ENCODE measurements at places on chromosomes 1 and 21.

GRCh38 chr1:46131712-46132528 lies 509 bp downstream of the PIK3R3 start:
- DNase-seq, result no peak

DNA sequence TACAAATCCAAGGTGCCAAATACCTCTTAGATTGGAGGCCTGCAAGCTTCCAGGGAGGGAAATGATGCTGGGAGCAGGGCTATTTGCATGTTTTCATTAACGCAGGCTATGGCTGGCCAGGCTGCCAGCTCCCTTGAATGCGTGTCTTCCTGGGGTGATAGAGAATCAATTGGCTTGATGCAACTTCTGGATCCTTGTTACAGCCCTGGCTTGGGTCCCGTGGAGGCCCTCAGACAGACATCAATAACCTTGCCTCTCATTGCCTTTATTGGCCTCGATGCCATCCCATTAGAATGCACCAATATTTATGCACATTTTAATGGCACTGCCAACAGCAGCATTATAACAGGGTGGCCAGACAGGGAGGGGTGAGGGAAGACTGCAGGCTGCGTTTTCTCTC lies 54.0 kb downstream of the TNR start:
- DNase-seq, result no peak

DNA sequence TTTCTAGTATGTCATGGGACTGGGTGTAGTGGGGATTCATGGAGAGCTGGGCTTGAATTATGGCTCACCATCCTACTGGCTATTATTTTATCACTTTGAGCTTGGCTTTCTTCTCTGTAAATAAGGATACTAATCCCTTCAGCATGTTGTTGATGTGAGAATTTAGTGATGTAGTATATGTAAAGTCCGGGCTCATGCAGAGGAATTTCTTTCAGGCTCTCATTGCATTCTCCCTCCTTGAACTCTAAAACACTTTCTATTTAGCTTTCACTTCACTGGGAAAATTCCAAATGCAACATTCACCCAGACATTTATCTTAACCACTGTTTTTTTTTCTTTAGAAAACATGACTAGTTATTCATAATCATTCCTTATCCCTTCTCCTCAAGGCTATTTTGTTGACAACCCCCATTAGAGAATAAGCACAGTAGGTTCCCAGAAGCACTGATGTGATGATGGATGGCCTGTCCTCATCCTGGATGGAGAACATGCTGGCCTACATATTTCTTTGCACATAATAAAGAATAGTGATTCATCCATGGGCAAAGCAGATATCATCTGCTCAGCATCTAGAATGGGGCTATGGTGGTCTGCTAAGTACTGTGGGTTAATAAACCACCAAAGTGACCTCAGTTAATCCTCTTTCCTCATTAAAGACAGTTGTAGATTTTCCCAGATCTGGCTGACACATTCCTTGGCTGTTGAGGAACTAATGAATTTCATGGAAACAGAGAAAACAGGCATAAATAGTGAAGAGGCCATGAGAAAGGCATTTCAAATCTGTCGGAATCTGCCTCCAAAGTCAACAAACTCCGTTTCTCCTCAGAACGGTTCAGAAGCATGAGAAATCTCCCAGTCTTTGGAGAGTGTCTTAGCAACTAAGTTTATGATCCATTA lies 68.0 kb upstream of the CYP2J2 start:
- no peak for DNase-seq

DNA sequence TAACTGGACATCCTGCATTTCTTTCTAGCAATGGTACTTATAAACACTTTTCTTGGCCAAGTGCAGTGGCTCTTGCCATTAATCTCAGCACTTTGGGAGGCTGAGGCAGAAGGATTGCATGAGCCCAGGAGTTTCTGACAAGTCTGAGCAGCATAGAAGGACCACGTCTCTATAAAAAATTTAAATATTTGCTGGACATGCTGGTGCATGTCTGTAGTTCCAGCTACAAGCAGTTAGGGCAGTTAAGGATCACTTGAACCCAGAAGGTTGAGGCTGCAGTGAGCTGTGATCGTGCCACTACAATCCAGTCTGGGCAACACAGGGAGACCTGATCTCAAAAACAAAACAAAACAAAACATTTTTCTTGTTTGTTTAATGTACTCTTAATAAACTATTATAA lies 434.0 kb downstream of the PLA2G4A start:
- DNase-seq, result no peak

DNA sequence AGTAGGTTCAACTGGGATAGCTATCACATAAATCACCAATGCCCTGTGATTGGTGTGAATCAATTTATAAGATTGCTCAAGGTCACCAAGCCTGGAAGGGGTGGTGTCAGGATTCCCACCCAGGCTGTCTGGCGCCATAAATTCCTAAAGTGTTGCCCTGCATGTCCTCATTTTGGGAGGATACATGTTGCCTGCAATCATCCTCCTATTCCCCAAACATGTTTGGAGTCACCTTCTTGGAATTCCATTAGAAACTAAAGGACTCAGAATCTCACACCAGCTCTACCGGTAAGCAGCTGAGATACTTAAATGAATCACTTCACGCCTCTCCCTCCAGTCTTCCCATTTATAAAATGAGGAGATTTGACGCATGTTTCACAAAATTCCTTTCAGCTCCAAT lies 54.1 kb upstream of the SLC45A1 start:
- DNase-seq, result no peak

DNA sequence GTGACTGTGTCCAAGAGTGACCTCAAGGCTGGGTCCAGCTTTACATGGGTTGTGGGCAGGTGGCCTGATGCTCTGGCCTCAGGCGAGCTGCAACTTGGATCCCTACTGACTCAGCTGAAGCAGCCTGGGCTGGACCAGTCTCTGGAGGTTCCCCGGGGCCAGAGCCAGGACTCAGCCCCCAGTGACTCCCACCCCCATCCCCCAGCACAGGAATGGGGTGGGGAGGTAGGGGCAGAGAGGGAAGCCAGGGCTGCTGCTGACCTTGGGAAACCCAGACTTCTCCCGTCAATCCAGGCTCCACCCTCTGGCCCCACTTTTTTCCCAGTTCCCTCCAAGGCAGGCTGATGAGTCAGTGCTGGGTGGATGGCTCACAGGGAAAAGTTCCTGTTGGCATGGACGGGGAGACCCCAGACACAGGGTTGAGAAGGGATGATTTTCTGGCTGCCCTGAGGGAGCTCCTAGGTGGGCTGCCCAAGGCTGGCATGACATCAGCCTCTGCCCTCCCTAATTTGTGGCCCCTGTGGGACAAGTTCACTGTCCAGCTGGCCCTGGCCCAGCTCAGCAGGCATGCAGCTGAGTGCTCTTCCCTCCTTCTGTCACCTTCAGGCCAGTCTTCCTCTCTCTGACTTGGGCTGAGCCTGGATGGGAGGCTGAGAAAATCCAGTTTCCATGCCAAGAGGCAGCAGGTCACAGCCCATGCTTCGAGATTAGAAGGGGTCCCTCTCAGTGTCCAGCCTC lies 2.2 kb downstream of the ZC3H12A start:
- peak; percentile 13 for DNase-seq

- peak; percentile 97 for DNase-seq
Measured at GRCh38 chr1:28668191-28668955, at the start of gene GMEB1. Gene GMEB1, plus strand, starts transcription at chr1:28668784. Its CDS starts 14,829 bp downstream, at chr1:28683613.

GRCh38 chr1:89887270-89887669 lies 66.4 kb downstream of the LRRC8D start:
- DNase-seq, result no peak

DNA sequence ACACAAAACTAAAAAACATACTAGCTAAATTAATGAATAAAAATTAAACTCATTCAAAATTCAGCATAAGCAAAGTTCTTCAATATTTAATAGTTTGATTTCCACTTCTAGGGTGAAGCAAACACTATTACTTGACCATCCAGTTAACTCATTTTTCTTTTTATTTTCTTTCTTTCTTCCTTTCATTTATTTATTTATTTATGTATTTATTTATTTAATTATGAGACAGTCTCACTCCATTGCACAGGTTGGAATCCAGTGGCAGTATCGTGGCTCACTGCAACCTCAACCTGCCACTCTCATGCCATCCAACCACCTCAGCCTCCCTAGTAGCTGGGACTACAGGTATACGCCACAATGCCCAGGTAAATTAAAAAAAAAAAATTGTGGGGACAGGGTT lies 2069.5 kb downstream of the NCAM2 start:
- DNase-seq, result no peak

GRCh38 chr1:53603431-53603830 lies 135.5 kb downstream of the GLIS1 start:
- DNase-seq, result no peak

GRCh38 chr1:91877574-91878208 lies 8.3 kb downstream of the TGFBR3 start:
- DNase-seq, result peak; percentile 53

DNA sequence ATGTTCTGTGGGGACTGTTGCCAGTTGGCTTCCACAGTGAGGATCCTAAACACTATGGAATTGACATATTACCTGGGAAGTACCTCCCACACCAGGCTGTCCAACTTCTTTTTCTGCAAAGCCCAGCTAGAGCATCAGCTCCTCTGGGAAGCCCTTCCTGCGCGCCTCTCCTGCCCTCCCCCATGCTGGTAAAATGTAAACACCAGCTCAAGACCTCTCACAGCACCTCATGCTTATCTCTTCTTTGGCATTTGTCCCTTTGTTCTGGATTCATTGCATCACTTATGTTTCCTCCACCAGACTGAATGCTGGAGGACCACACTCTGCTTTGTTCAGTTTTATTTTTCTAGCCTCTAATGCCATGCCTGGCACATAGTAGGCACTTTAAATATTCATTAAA lies 172.1 kb downstream of the HHAT start:
- no peak for DNase-seq

DNA sequence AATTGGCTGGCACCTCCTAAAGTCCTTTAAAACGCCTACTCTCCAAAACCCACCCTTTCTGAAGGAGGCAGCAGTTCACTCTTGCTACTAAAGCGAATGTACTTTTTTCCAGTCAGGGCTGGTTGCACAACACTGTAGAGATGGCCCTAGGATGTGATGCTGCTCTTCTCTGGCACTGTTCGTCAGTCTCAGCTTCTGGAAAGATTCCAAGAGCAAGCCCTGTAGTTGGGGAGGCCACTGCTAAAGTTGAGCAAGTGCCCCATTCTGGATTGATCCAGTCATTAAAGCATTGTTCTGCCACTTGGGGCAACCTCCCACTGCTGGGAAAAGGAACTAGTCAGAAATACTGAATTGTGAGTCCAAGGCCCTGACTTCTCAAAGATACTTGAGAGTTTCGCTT lies 28.5 kb upstream of the KCNQ4 start:
- no peak for DNase-seq

DNA sequence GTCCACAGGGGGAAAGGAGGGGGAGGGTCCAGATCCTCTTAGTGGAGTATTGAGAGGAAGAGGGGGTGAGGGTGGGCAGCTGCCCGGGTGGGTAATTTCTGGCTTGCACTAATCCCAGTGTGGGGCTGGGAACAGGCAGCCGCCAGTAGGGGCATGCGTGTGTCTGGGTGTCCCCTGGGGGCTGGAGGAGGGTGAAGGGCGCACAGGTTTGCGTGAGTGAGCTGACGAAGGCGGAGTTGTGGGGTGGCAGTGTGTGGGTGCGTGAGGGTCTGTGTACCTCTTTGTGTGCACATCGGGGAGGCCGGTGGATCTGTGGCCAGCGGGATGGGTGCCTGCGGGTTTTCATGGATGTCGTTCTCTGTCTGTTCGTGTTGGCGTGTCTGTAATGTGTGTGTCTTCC lies 97.3 kb downstream of the PAX7 start:
- DNase-seq, result no peak

- no peak for DNase-seq
Measured at GRCh38 chr1:88463401-88463985, 220.6 kb upstream of the PKN2 start.

DNA sequence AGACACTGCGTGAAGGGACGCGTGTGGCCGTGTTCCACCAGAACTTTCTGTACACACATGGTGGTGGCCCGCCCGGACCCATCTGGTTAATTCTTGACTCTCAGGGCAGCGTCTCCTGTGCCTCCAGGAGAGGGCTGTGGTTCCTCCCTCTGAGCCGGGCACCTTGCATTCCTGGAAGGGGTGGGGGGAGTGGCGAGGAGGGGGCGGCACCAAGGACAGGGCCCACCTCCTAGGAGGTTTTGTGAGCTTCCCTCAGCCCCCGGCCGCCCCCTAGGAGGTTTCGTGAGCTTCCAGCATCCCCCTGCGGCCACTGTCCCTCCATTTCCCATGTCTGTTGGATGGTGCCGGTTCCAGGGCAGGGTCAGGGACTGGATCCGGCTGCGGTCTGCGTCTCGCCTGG lies 28.9 kb downstream of the FAAP20 start:
- no peak for DNase-seq

DNA sequence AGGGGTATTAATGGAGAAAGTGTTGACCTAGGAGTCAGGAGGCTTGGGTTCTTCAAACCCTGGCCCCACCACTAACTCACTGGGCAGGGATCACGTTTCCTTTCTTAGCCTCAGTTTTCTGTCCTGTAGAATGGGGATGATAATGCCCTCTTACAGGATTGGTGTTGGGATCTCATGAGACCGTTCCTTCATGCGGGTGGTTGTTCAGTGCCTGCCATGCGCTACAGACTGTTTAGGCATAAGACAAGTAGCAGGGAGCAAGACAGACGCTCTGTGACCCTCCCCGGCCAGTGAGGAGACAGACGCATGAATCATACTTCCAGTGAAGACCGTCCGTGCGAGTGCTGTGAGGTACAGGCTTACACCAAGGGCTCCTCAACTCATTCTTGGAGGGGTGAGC lies 81.7 kb downstream of the MAN1C1 start:
- no peak for DNase-seq

- peak; percentile 77 for DNase-seq
Measured at GRCh38 chr1:201348211-201348566, 29.3 kb downstream of the TNNT2 start.

DNA sequence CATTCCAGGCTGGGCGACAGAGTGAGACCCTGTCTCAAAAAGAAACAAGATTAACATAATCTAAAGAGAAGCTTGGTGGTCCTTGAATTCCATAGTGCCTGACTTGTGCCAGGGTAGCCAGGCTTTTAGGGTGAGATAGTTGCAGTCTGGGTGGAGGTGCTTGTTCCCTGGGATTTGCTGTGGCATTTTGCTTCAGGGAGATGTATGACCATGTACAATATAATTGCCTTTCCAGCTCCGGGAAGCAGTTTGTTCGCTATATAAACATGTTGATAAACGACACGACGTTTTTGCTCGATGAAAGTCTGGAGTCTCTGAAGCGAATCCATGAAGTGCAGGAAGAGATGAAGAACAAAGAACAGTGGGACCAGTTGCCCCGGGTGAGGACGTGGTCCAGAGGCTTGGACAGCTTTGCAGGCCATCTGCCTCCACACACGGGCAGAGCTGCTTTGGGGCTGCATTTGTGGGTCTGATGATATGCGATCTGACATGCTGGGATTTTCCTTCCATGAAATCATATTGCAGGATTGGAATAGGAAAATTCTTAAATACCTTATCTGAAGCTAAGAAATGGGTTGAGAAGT lies 49.4 kb upstream of the KIF1B start:
- no peak for DNase-seq

GRCh38 chr1:96387785-96388184 lies 333.8 kb upstream of the PTBP2 start:
- DNase-seq, result no peak

Measured in GM13976 (cell line).